ENCODE measurements at places on chromosomes 4 and X.

- no peak for DNase-seq
These were observed 645.8 kb upstream of the NDST4 start for GRCh38 chr4:115759231-115759630.

DNA sequence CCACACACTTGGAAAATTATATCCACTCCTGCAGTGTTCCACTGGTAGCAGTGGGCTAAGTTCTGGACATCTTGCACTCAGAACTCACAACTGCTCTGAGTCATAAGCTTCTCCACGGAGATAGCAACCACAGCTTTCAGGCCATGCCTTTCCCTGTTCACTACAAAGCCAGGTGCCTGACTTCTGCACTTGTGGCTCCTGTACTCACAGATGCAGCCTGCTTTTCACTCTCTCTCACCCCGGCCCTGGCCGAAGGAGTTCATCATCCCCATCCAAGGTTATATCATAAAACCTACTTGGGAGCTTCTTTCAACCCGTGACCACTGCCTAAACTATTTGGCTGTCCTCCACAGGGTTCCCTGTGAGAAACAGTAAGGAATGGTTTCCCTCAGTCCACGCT is 999.4 kb downstream of the GLUD2 start:
- no peak for DNase-seq

DNA sequence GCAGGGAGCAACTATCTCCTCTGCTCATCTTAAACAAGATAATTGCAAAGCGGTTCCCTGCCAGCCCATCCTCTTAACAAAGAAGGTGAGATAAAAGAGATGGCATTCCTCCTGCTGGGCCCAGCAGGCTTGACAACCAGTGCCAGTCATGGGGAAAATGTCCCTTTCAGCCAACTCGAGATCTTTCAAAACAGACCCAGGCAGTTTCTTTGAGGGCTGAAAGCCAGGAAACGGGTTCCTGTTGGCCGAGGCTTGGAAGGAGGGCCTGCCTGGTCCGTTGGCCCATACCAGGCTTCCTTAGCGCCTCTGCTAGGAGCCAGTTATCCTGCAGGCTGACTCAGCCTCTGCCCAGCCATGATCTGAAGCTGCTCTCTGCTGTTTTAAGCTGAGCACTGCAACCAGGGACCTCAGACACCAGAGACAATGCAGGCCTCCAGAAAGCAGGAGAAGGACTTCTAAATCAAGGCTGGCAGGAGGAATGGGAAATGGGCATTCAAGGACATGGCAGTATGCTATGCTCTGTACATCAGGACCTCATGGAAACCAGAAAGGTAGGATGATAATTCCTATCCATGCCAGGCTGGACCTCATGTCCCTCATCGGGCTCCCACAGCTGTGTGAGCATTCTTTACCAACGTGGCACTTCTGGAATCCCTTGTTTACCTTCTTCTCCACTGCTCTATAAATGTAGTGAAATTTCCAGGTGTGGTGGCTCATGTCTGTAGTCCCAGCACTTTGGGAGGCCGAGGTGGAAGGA is 42.4 kb upstream of the SLC2A9 start:
- DNase-seq = peak; percentile 48

- no peak for DNase-seq
These were observed 240.5 kb upstream of the ANKRD50 start for GRCh38 chr4:124953061-124953460.

DNA sequence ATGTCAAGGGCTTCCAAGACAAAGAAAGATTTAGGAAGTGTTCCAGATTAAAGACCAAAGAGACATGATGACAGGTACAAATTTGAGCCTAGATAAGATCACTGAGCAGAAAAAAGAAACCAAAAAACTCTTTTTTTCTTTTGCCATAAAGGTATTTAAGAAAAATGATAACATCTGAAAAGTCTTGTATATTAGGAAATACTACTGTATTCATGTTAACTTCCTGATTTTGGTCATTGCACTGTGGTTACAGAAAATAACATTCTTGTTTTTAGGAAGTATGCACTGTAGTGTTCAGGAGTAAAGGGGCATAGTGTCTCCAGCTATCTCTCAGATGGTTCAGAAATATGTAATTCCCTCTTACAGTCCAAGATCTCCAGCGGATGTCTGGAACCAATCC is 37.1 kb downstream of the RWDD4 start:
- DNase-seq = no peak

DNA sequence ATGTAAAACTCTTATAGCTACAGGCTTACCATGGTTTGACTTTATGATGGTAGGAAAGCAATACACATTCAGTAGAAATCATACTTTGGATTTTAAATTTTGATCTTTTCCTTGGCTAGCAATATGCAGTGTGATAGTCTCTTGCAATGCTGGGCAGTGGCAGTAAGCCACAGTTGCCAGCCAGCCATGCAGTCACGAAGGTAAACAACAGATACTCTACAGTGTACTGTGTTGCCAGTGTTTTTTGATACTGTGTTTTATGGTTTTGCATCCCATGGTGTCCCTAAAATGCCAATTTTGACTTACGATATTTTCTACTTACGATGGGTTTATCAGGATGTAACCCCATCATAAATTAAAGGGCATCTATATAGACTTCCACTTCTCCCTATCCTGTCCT is 24.8 kb upstream of the KLF3 start:
- DNase-seq = no peak

DNA sequence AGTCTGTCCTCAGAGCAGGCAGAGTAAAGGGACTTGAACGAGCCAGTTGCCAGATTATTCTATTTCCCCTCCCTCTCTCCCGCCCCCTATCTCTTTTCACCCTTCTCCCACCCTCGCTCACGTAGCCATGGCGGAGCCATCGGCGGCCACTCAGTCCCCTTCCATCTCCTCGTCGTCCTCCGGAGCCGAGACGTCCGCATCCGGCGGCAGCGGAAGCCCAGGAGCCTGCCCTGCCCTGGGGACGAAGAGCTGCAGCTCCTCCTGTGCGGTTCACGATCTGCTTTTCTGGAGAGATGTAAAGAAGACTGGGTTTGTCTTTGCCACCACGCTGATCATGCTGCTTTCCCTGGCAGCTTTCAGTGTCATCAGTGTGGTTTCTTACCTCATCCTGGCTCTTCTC is 106.2 kb upstream of the SMAD1 start:
- no peak for DNase-seq

- no peak for DNase-seq
These were observed 9.7 kb downstream of the SLC39A8 start for GRCh38 chr4:102335616-102336015.

DNA sequence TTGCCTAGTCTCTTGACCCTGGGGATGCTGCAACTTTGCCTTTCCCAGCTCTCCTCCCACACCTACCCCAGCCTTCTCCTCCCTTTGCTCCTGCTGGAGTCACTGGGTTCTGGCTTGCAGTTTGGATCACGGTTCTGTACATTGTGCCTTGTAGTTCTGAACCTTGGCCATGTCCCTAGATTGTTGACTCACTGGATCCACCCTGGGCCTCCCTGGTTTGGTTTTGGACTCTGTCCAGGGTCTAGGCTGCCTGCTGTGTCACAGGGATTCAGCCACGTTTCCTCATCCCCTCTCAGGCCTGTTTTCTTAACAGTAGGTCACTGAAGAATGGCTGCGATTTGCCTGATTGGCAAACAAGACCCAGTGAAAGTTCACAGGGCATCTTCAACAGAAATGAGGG is 11.5 kb upstream of the GABRE start:
- DNase-seq = no peak

DNA sequence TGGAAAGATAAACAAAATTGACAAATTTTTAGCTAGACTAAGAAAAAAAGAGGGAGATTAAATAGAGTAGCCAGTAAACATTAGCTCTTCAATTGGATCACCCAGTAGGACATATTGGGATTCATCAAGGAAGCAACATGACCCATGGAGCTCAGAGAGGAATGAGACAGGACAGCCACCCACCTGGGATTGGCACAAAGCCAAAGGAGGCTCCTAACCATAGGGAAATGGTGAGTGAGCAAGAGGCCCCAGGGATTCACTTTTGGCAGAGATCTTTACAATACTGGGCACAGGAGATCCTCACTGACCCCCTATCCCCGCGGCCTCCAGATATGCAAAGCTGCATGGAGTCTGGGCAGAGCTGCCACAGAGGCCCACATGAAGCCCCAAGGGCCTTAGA is 34.8 kb upstream of the CXCL6 start:
- no peak for DNase-seq

DNA sequence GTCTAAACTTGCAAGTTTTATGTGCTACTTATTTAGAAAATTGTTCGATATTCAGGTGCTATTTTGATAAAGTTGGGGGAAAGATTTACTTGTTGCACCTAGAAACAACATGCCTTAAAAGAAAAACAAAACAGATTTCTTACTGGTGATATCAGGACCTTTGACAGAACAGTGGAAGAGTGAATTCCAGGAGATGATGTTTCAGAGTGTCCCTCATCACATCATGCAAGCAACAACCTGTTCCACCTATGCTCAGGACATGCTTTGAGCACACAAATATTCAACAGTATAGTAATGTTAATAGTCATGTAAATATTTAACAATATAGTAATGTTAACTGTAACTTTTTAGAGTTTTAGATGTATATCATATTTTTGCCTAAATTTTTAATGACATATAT is 23.9 kb upstream of the RNF128 start:
- no peak for DNase-seq

- DNase-seq = no peak
These were observed 270.0 kb downstream of the MAPK10 start for GRCh38 chr4:86089781-86090323.

DNA sequence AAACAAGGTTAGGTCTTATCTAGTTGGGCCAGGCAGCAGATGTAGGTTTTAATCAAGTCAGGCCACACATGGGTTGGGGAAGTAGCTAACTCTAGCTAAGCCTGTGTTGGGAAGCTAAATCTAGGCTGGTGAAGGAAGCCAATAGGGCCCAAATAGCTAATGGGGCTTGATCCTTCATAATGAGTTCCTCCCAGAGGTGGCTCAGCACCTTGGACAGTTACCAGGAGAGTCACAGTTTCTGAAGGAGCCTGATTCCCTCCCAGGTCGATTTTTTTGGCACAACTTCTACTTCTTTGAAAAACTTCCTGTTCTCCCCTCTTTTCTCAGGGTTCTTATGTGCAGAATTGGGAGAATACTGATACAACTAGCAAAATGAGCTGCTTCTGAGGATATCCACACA is 242.5 kb upstream of the PRPS2 start:
- no peak for DNase-seq

- DNase-seq = no peak
These were observed 586 bp upstream of the NSG1 start for GRCh38 chr4:4386296-4386735.

GRCh38 chrX:84219551-84219950 is 31.6 kb upstream of the RPS6KA6 start:
- no peak for DNase-seq

DNA sequence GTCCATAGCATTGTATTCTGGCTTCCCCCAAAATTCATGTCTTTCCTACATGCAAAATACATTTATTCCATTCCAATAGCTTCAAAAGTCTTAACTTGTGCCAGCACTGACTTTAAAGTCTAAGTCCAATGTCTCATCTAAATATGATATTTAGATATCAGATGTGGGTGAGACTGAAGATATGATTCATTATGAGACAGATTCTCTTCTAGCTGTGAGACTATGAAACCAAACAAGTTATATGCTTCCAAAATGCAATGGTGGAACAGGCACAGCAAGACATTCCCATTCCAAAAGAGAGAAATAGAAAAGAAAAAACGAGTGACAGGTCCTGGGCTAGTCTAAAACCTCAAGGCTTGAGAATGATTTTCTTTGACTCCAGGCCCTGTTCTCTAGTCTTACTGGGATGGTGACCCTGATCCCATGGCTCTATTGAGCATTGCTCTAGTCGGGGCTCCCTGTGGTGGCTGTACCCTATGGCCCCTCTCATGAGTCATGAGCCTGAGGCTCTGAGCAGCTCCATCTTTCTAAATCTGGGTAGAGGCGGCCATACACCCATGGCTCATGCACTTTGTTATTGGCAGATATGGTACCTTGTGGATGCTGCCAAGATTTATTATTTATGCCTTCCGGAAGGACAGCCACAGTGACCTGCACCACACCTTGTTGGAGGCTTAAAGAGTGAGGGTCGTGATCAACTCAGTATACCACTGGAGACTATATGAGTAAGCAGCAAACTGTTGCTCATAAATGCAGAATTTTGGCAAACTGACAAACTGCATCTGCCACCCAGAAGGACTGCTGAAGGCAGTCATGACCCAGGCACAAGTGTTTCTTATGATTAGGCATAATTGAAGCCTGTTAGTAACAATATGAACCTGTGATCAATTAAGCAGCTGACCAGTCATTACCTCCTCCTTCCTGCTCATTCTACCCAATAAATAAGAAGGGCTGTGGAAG is 38.5 kb upstream of the BOD1L1 start:
- no peak for DNase-seq

DNA sequence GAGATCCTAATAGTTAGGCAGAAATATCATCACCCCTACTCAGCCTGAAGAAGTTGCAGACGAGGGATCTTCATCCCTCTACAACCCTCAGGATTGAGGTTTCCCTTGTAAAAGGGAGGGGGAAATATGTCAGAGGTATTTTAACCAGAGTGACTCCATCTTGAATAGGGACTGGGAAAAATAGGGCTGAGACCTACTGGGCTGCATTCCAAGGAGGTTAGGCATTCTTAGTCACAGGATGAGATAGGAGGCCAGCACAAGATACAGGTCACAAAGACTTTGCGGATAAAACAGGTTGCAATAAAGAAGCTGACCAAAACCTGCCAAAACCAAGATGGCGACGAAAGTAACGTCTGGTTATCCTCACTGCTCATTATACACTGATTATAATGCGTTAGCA is 17.5 kb downstream of the IL13RA2 start:
- no peak for DNase-seq

DNA sequence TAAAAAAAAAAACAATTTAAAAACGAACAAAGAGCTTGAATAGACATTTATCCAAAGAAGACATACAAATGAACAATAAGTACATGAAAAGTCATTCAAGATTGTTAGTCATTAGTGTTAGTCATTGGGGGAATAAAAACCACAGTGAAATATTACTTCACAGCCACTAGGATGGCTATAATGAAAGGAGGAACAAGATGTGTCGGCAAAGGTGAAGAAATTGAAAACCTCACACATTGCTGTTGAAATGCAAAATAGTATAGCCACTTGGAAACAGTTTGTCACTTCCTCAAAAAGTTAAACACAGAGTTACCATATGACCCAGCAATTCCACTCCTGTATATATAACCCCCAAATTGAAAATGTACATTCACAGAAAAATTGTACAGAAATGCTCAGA is 45.2 kb upstream of the SLC39A8 start:
- DNase-seq = no peak

All from ascending aorta (tissue), 2 donors.